ENCODE measurements at places on chromosomes 1 and 21.

DNA sequence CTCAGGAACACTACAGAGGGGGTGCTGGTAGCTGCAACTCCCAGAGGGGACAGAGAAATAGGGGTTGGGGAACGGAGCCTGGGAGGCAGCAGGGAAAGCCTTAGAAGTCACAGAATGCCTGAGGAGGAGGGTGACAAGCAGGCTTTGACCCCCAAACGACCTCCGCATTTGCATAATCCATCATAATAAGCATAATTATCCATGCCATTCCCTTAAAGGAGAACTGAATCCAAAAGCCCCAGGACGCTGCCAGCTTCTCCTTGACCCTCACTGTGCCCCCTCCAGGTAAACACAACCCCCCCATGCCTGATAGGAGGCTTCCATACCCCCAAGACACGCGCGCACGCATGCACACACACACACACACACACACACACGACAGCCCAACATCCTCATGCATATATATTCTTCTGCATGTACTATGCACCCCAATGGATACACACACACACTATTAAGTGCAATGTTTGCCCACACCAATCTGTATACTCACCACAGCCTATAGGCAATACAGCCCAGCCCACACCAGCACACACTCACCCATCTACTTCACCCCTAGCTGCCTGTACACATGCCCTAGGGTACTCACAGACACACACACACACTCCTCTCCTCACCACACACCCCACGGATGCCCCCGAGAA is 27.8 kb downstream of the SDC3 start:
- no peak for DNase-seq

- peak; percentile 84 for DNase-seq
Observed at GRCh38 chr1:24416666-24417391, 1.2 kb downstream of the NIPAL3 start.

DNA sequence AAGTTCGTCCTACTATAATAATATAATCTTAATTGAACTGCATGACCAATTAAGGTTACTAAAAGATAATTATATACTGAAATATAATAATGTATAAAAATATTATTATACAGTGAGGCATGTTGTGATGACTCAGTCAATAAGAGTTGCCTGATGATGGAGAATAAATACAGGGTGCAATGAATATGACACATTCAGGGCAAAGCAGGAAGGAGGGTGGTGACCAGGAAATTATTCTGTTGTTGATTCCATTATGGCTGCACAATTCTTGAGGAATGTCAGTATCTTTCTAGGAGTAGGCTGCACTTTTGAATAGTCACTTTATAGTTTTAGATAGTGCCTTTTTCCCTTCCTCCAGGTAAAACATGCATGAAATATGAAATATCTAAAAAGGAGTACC is 46.4 kb upstream of the RGS21 start:
- no peak for DNase-seq

DNA sequence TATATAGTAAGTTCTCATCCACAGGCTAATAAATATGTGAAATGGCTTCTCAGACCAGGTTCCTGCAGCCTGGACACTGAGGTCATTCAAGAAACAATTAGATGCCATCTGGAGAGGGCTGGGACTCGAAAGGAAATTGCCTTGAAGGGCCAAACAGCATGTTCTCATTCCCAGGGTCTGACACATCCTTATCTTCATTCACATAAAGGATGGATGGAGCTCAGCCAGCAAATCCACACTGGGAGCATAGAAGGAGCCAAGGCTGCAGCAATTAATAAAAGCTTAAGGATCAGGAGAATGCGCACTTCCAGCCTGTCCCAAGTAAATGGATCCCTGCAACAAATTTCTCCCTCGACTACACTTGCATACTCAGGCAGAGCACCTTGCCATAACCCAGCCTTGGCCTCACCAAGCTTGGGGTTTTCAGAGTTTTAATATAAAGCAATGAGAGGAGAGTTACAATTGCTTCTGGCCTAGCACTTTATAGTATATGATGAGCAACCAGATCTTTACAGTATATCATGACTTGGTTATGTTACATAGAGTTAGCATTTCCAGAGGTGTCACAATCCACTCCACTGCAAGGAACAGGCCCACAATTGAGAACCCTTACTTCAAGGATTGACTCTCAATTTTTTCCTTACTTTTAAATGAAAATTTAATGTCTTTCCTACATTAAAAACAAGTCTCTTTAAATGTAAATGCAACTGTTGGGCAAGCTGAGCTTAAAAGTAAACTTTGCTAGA is 55.9 kb downstream of the BCAR3 start:
- no peak for DNase-seq

DNA sequence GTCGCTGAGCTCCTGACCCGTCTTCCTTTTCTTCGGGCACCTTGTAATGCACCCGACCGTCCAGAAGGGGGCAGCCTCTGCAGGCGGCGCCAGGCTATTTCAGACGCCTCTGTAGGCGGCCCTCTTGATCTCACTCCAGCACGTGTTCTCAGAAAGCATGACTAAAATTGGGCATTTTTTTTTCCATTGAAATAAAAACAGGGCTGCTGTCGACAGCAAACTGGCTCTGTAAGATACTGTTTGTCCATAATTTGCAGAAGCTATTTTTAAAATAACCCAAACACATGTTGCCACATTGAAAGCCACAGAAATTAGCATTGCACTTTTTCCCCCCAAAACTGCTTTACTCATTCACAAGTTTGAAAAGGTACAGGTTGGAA is 78.0 kb downstream of the STUM start:
- peak; percentile 83 for DNase-seq

DNA sequence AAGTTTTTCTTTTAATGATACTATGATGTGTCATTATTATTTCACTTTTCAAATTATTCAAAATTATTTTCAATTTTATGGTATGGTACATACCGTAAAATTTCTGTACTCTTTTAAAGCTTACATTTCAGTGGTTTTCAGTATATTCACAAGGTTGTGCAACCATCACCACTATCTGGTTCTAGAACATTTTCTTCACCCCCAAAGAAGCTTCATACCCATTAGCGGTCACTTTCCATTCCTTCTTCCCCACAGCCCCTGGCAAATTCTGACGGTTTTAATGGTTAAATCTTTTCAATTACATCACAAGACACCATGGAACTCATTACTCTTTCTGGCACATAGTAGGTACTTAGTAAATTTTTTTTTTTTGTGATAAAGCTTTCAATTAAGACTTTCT is 22.8 kb upstream of the ATP5PO start:
- no peak for DNase-seq
